Kidney capillary endothelial cell (primary cell): ENCODE measurements at places on chromosomes 1 and 21.

DNA sequence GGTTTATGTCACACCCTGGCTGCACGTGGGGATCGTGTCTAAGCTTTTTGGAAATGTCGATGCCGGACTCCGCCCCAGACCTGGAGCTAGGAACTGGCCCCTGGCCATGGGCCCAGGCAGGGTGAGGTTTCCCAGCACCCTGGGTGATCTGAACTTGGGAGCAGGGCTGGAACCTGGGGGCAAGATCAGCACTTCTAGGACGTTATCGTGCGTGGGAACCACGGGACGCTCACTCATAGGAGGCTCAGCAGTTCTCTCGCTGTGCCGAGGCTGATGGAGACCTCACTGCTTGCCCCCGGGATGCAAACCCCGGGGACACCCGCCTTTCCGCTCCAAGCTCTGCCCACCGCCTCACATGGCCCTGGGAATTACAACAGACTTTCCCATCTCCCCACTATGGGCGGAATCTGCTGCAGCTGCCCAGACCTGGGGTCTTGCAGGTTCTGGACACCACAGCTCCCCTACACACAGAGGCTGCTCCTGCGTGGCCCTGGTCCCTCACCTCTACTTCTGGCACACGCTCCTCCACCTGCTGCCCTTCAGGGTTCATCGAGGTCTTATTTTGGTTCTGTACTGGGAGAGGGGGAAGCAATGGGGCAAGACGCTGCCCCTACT is 35.9 kb downstream of the COL18A1 start:
- no peak for DNase-seq

DNA sequence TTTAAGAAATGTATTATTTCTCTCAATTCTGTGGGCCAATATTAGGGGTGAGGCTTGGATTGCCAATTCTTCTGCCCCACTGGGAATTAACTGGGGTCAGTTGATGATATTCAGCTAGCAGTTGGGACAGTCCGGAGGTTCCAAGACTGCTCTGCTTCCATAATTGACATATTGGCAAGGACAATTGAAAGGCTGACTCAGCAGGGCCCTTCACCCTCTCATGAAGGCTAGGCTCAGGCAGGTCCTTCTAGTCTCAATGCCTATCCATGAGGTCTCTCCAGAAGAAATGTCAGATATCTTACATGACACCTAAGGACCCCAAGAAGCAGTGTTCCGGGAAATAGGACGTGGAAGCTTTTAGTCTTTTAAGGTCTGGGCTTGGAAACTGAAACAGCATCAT is 13.3 kb upstream of the RNF11 start:
- DNase-seq: no peak

DNA sequence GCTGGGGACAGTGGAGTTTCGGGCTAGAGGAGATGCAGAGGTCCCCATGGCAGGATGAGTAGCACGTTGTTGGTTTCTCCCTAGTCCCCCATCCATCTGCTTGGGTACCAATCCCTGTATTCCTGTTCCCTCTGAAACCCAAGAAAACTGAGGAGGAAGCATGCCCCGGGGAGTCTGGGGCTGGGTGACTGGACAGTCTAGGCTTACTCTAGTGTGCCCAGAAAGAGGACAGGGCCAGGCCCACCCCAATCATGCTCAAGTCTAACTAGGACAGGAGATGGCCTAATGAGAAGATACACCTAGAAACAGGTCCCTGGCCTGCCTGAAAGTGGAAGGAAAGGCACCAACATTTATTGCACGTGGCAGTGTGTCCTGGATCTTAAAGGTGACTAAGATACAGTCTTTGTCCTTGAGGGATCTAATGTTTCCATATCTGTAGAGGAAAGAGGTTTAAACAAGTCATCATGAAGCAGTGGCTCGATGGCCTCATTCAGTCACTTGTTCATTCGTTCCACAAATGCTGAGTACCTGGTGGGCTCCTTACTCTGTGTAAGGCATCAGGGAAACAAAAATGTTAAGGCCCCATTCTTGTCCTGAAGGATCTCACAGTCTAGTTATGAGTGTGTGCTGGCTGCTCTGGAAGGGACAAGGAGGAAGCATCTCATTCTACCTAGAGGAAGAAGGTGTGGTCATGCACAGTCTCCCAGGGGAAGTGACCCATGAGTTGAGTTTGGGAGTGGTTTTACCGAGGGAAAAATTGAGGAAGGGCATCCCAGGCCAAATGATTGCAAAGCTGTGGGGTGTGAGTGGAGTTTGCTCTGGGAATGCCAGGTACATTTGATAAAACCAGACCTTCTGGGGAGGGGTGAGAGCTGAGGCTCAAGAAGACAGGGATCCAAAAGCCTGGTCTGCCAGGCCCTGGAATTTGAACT is 10.0 kb downstream of the CDK18 start:
- no peak for DNase-seq

- no peak for DNase-seq
Observed at GRCh38 chr1:205294934-205295333, 26.6 kb downstream of the NUAK2 start.

DNA sequence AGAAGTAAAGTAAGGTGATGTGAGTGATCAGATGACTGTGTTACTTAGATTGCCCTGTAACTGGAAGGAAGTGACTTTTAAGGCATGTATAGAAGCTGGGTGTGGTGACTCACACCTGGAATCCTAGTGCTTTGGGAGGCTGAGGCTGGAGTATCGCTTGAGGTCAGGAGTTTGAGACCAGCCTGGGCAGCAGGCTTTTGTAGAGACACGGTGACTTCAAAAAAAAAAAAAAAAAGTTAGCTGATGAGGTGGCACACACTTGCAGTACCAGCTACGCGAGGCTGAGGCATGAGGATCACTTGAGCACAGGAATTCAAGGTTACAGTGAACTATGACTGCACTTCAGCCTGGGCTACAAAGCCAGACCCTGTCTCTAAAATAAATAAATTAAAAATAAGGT is 2.3 kb upstream of the USP16 start:
- no peak for DNase-seq

- no peak for DNase-seq
Observed at GRCh38 chr1:101220906-101221305, 15.9 kb upstream of the S1PR1 start.

- DNase-seq: no peak
Observed at GRCh38 chr21:29717659-29718058, 222.1 kb downstream of the GRIK1 start.
